ENCODE measurements at places on chromosomes 3 and 15.

DNA sequence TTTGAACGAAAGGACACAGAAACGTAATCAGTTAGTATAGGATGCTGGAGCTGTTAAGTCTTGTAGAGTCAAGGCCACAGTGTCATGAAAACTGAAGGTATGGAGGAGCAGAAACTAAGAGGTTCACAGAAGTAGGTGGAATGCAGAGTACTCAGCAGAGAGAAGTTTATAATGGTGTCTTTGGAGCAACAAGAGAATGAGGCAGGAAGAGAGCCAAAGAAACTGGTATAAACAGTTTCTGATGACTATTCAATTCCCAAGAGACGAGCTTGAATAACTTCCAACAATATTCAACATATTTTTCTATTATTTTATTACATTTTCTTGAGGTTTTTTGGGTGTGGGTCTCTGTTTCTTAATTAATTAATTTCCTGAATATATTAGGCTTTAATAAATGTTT, 29.6 kb downstream of the GALK2 start:
- DNase-seq = no peak

GRCh38 chr3:43932921-43933320, 242.2 kb downstream of the ABHD5 start:
- DNase-seq = no peak

DNA sequence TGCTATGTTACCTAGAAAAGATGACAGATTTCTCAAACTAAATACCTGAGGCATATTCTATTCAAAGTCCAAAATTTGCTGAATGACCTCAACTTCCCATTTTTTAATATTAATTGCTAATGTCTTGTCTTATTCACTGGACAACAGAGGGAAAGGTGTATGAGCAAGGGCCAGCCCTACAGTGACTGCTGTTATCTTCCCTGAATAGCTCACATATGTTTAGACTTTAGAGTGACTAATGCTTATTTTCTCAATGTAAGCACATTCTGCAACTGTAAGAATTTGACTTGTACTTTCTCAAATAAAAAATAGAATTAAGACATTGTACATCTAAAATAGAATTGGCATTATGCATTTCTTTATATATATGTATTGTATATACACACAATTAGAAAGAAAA, 26.5 kb upstream of the AADACL2 start:
- DNase-seq = no peak

DNA sequence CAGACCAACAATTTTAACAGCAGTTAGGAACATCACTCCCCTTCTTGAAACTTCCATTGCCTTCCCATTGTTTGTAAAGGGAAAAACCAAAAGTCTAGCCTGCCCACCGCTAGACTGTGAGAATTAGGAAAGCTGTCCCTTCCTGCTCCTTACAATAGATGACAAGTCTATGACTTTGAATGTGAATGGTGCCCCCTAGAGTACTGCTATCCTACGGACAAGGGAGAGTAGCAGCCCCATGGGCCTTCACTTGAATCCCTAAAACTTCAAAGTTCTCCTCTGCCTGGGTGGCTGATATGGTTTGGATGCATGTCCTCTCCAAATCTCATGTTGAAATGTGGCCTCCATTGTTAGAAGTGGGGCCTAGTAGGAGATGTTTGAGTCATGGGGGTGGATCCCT, 41.0 kb upstream of the FSIP1 start:
- no peak for DNase-seq

- no peak for DNase-seq
Measured at GRCh38 chr3:123593381-123593780, 8.5 kb upstream of the HACD2 start.

GRCh38 chr3:197408177-197408957, 110.0 kb upstream of the DLG1 start:
- no peak for DNase-seq

- no peak for DNase-seq
Measured at GRCh38 chr3:27642796-27643195, 79.3 kb downstream of the EOMES start.

- DNase-seq = no peak
Measured at GRCh38 chr3:54123003-54123775, 837 bp downstream of the CACNA2D3 start.

- no peak for DNase-seq
Measured at GRCh38 chr3:13095408-13095937, 22.2 kb upstream of the IQSEC1 start.

DNA sequence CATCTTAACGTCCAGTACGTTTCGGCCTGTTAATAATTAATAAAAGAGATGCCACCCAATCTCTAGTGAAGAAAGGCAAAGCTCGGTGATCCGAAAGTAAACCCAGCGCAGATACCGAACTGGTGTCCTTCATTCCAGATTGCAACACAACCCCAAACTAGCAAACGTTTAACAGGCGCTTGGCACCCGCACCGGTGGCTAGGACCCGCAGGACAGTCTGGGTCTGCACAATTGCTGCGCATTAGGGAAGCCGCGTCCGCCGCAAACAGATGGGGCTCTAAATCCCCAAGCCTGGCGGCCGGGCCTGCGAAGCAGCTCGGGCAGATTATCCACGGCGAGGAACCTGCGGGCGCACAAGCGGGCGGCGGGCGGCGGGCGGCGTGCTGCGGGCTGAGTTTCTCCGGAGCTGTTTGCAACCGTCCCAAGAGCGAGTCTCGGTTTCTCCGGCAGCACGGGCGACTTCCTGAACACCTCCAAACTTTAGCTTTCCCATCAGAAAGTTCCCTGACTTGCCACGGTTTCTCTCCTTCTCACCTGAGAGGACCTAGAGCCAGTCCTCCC, 112.1 kb upstream of the ICE2 start:
- no peak for DNase-seq
